Activated CD4-positive, alpha-beta T cell treated with anti-CD3 and anti-CD28 coated beads for 24 hours (primary cell): ENCODE measurements at places on chromosomes 5 and 9.
A peak's percentile ranks its signal among the peaks of the same experiment; 100 is the strongest.

DNA sequence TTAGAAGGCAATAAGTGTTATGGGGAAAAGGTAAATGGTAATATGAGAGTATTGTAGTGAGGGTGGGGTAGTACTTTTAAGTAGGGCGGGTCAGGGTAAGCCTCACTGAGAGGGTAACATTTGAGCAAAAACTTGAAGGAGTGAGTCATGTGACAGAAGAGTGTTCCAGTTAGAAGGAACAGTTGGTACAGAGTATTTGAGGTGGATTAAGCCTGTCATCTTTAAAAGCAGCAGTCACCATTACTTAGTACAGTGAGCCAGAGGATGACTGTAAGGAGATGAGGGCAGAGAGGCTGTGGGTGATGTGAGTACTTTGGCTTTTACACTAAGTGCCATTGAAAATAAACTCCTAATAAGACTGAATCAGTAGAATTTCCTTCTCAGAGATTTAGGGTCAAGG, 54.8 kb downstream of the UBAP1 start:
- DNase-seq, result no peak

GRCh38 chr5:132758451-132758850, 11.2 kb downstream of the CCNI2 start:
- no peak for DNase-seq

GRCh38 chr9:89502038-89502601, 4.2 kb upstream of the SEMA4D start:
- DNase-seq, result no peak

- DNase-seq, result no peak
Observed at GRCh38 chr5:104652271-104652861, 1089.8 kb upstream of the NUDT12 start.

DNA sequence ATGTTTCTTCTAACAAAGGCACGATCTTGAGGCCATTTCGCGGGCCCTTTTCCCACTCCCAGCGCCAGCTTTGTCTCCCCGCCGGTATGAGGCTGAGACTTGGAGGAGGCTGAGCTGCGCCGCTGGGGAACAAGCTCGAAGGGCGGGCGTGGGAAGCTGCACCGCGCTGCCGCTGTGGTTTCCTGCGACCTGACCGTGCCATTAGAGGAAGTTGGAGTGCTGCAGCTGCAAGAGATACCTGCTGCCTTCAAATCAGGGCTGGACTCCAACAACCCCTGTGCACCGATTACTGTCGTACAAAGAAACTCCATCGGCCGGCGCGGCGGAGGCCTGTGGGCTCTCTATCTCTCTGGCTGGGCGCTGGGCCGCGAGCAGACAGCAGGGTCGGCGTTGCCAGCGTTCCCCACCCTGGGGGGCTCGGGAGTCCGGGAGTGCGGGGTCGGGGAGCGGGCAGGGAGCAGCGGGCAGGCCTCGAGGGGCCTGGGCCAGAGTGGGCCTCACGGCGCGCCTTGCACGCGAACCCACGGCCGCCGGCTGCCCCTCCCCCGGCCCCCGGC, 1.3 kb upstream of the ERBIN start:
- DNase-seq, result peak; percentile 53

GRCh38 chr5:140216478-140217074, 41.6 kb downstream of the CYSTM1 start:
- DNase-seq, result no peak

GRCh38 chr5:63811961-63812360, 150.3 kb downstream of the HTR1A start:
- no peak for DNase-seq

- DNase-seq, result no peak
Observed at GRCh38 chr5:35354751-35355150, 124.5 kb upstream of the PRLR start.

DNA sequence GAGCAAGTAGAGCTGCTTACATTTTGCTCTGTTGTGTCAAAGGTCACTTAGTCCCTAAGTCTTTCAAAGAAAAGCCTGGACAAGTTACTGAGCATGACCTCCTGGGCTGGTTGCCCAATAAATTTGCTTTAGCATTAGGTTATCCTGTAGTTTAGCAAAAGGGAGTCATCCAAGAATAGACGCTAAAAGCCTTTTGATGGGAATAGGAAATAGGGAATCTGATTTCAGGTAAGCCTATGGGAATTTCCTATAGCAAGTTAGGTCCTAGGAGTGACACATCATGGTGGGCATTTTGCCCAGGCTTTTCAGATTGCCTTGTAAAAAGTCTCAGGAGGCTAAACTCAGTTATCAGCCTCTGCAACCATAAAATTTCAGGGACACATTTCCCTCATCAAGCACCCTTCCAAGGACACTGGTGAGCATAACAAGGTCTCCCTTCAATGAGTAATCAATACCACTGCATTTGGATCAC, 67.6 kb upstream of the RANBP3L start:
- DNase-seq, result no peak

GRCh38 chr9:21680590-21680989, 121.8 kb upstream of the MTAP start:
- no peak for DNase-seq

GRCh38 chr9:90085633-90086032, 480.8 kb downstream of the GADD45G start:
- DNase-seq, result no peak

DNA sequence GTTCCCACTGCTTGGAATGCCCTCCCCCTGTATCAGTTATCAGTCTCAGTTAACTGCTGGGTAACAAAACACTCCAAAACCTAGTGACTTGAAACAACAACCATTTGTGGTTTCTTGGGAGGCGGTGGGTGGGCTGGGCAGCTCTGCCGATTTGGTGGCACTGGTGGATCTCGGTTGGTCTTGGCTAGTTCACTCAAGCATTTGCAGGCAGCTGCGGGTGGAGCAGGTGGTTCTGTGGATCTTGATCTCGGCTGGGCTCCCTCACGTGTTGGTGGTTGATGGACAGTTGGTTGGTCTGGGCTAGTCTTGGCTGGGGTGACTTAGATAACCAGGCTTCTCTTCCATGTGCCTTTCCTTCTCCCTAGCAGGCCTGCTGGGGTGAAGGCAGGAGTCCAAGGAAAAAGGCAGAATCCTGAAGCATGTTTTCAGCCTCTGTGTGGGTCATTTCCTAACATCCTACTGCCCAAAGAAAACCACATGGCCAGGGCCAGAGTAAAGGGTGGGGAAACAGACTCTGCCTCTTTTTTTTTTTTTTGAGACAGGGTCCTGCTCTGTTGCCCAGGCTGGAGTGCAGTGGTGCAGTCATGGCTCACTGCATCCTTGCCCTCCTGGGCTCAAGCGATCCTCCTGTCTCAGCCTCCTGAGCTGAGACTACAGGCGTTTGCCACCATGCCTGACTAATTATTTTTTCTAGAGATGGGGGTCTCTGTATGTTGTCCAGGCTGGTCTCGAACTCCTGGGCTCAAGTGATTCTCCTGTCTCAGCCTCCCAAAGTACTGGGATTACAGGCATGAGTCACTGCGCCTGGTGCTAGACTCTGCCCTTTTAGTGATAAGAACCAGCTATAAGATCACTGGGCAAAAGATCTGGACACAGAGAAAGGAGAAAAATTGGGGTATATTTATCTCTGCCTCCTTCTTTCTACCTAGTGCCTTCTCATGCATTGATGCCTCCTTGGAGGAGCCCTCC, 183.7 kb downstream of the RGS3 start:
- no peak for DNase-seq

DNA sequence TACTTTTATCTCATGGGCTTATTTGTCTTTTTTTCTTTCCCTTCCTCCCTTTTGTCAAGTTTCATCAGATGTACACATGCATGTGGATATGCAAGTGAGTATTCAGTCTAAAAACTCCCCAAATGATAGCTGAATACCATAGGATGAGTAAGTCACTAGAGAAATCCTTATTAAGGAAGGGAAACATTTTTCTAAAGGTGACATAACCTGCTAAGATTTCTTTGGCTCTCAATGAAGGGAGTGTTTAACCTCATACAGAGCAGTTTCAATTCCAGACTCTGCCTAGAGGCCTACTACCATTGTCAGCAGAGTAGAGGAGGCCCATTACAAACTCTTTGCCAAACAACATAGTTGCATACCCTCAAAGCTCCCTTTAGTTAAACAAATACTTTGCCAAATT, 192.4 kb downstream of the ARHGEF28 start:
- DNase-seq, result no peak

DNA sequence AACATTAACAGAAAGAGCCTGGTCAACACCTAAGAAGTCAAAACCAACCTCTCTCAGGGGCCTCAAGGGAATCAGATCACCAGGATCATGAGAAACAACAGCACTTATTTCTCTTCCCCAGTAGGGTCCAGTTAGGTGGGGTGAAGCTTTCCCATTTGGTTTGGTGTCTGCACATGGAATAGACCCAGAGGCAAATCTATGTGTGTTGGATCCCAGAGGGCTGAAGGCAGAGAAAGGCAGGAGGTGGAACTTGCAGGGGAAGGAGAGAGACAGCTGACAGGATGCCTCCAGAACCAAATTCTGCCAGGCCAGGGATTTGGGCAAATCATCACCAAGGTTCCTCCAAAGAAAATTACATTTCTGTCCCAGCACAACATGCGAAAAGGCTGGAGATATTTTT, 104.8 kb upstream of the SPOCK1 start:
- no peak for DNase-seq

DNA sequence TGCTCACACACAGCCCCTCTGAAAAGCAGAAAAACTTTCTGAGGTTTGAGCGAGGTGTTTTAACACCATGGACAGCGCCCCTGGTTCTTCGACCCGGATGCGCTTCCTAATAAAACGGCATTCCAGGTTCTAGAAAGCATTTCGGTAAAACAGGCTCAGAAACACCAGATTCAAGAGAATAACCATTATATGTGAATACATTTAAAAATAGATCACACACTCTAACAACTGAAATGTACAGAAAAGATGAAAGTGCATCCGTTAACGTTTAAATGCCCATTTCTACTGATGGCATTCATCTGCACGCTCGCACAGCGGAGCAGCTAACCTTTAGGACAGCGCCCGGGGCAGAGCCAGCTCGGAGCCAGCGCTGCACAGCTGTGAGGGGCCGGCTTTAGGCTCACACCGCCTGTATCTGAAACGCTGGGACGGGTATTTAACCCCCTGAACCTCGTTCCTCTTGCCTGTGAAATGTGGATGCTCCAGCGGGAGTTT, 26.3 kb upstream of the TENT4A start:
- DNase-seq, result no peak
